A549 treated with dexamethasone at 1 μM for 4 hours (cell line): ENCODE measurements at places on chromosomes 11 and 22. TPM values are rescaled to one million over a fixed set of nuclear protein-coding genes. Genes with fewer than 3 reads are reported as not detected.

The LIPT2 gene
- 1.7 to 2.3 TPM (median 2.1 TPM) in 5 replicates for total RNA-seq

The TMPRSS13 gene
- total RNA-seq: not detected in 5 replicates

The FAM180B gene
- 0.08 to 0.09 TPM in 2 of 5 replicates, not detected in the others for total RNA-seq

The VSIG10L2 gene
- total RNA-seq: not detected in 5 replicates

The LBHD1 gene
- total RNA-seq: 3.8 to 5.2 TPM (median 3.9 TPM) in 5 replicates

The PNPLA3 gene
- total RNA-seq: 0.59 to 1.1 TPM (median 0.81 TPM) in 5 replicates
